ENCODE measurements at places on chromosomes 5 and 9.

DNA sequence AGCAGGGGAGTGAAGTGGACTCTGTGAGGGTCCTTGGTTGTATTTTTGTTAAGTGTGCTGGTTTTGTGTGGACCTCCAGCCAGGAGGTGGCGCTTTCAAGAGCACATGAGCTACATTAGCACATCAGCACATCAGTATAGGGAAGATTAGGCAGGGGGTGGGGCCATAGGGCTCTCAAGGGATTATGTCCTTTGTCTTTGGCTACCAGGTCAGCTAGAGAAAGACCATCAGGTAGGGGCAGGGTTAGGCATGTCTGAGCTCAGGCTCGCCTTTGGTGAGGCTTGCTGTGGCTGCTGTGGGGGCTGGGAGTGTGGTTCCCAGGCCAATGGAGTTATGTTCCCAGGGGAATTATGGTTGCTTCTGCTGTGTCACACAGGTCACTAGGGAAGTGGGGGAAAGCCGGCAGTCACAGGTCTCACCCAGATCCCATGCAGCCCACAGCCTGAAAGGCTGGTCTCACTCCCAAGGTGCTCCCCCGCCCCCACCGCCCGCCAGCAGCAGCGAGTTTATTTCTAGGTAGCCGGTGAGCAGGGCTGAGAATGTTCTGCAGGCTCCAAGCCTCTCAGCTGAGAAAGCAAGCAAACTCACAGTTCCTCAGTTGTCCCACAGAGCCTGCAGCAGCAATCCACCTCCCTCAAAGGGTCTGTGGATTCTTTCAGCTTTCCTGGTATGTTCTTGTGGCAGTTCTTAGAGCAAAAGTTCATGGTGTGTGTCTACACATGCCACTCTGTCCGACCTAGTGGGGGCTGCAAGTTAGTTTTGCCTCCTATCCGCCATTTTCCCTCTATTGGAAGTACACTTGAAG, 13.7 kb downstream of the OR1J1 start:
- DNase-seq = peak; percentile 74

DNA sequence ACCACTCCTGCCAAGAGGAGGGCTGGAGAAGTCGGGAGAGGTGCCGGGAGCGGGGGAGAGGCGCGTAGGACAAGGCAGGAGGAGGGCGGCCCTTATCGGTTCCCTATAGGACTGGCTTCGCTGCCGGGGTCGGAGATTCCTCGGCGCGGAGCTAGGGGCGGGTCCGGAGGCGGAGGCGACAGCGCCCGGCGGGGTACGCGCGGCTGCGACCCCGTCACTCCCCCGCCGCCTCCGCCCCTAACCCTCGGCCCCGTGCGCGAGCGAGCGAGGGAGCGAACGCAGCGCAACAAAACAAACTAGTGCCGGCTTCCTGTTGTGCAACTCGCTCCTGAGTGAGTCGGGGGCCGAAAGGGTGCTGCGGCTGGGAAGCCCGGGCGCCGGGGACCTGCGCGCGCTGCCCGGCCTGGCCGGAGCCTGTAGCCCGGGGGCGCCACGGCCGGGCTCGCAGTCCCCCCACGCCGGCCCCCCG, 2.0 kb downstream of the GLIS3 start:
- peak; percentile 97 for DNase-seq

- no peak for DNase-seq
These were observed 27.6 kb downstream of the ZNF622 start for GRCh38 chr5:16437977-16438376.

- no peak for DNase-seq
These were observed 2.3 kb downstream of the LCN2 start for GRCh38 chr9:128151309-128152132.

- no peak for DNase-seq
These were observed 100.2 kb upstream of the GNA14 start for GRCh38 chr9:77748214-77748772.

- DNase-seq = no peak
These were observed 439.5 kb downstream of the ACTL7B start for GRCh38 chr9:108416324-108416723.

DNA sequence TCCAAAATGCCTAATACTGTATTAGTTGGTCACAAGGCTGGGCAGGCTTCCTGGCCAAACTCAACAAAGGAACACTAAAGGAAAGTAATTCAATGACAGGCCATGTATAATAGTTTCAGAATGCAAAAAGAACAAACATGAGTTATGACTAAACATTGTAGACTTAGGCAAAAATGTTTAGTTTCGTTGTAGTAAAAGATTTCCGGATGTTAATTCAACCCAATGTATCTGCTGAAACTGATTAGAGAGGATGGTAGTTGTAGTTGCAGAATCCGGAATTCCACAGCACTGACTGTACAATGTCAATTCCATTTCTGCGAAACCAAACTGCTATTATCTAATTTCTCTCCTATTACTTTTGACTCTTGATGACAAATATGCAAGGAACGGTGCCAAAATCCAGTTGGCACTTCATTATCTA, 117.9 kb upstream of the FST start:
- DNase-seq = no peak

GRCh38 chr5:93331863-93332262, 249.2 kb downstream of the NR2F1-AS1 start:
- DNase-seq = no peak

- no peak for DNase-seq
These were observed 7.8 kb downstream of the PTBP3 start for GRCh38 chr9:112325600-112325999.

DNA sequence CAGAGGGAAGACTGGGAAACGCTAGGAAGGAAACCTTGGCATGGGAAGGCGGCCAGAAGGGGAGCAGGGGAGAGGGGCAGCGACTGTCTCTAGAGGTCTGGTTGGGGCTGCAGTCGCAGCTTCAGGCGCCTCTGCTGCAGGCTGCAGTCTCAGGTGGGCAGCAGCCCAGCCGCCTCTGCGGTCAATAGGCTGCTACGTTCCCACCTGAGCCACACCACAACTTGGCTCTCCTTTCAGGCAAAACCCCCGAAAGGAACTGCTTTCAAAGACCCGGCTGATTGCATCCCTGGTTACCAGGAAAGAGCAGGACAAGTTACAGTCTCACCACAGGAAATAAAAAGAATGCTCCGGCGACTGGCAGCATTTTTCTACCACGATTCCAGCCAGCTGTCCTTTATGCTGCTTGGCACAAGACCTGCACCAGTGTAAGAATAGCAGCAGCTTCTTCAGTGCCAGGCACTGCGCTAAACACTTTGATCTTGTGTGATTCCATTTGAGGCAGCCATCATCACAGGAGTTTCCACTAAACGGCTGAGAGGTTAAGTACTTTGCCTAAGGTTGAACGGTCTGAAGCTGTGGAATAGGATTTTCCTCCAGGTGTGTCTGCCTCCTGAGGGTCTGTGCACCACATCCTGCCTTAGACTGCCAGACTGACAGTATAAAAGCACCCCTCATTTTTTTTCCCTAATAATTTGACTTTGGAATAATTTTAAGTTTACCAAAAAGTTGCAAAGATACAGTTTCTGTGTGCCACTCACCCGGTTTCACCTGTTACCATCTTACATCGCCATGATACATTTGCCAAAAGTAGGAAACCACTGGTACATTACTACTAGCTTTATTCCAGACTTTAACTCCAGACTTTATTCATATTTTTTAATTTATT, 7.5 kb downstream of the RPS14 start:
- DNase-seq = no peak
